Peyer's patch (tissue), 4 donors: ENCODE measurements at places on chromosomes 3 and 15.
A peak's percentile ranks its signal among the peaks of the same experiment; 100 is the strongest.

GRCh38 chr15:33326908-33327307 lies 16.1 kb downstream of the RYR3 start:
- H3K27ac ChIP-seq = no peak overlapping the region
- H3K36me3 ChIP-seq = no peaks in the 10 kb centered on the region
- no peaks in the 10 kb centered on the region for H3K27me3 ChIP-seq
- H3K4me3 ChIP-seq = no peak overlapping the region

- H3K36me3 ChIP-seq = no peaks in the 10 kb centered on the region
- H3K4me1 ChIP-seq = no peaks in the 10 kb centered on the region
- no peak overlapping the region for H3K4me3 ChIP-seq
These were observed 27.6 kb downstream of the SUCNR1 start for GRCh38 chr3:151900884-151901643.

DNA sequence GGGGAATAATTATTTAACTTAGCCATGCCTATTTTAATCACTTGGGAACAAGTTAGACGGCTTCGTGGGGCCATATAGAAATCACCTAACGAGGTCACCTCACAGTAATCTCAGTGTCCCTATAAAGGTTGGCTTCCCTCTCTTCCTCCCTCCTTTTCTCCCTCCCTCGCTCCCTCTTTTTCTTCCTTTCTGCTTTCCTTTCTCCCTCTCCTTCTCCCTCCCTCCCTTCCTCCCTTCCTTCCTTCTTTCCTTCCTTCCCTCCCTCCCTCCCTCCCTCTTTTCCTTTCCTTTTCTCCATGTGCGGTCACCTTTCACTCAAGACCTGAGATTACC lies 206.1 kb upstream of the DPH6 start:
- H3K27me3 ChIP-seq = no peaks in the 10 kb centered on the region
- H3K27ac ChIP-seq = no peak overlapping the region
- H3K4me3 ChIP-seq = no peak overlapping the region
- no peaks in the 10 kb centered on the region for H3K4me1 ChIP-seq
- H3K36me3 ChIP-seq = no peaks in the 10 kb centered on the region
- DNase-seq = no peak

DNA sequence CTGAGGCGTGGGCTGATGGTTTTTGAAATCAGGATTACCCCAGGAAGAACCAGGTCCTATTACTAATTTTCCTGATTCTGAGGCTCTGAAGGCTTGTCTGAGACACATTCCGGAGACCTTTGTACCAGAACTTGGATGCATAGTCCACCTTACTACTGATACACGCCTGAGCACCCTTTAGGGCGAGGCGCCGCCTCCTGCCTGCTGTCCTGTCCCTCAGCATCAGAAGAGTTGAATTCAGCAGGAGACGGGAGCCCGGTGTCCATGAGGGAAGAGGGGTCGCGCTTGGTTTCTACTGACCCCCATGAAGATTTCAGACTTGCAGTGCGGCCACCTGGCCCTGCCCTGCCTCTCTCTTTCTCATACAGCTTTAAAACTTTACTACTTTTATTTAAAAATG lies 49.9 kb downstream of the KLF13 start:
- H3K4me3 ChIP-seq = peak overlapping the region; percentile 18
- no peaks in the 10 kb centered on the region for H3K4me1 ChIP-seq
- DNase-seq = peak; percentile 86
- no peaks in the 10 kb centered on the region for H3K27me3 ChIP-seq

- H3K27ac ChIP-seq = no peak overlapping the region
- no peaks in the 10 kb centered on the region for H3K4me1 ChIP-seq
- no peak for DNase-seq
- no peaks in the 10 kb centered on the region for H3K36me3 ChIP-seq
These were observed 177.1 kb upstream of the ICE2 start for GRCh38 chr15:60656041-60656440.
